ENCODE measurements at places on chromosomes 1 and 21.

DNA sequence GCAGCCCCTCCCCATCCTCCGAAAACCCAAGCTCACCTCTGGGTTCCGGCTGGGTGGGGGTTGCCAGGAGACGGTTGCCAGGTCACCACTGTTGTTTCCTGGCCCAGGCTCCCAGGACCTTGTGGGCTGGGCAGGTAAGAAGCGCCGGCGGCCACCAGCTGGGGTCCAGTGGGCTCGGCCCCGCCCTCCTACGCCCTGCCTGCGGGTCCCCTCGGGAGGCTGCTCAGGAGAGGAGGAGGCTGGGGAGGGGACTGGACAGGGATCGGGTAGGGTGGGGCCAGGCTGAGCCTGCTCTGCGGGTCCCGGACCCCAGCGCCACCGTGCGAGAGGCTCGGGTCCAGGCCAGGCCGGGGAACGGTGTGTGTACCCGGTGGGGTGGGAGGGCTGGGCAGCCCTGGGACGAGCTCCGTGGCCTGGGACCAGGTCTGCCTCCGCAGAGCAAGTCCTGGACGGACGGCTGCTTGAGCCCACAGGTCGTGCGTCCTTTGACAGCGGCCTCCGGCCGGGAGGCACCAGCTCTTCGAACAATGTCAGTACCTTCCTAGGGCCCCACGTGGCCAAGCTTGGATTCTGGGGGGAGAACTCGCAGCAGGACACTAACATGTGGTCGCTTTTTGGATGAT, at the start of gene TTLL10:
TSS of gene TTLL10 (plus strand) at position 88 of the 623 bp plus-strand sequence. CDS start 5,336 bp downstream, outside the sequence.
- DNase-seq, result no peak

GRCh38 chr1:189409774-189410173, 1067.9 kb downstream of the BRINP3 start:
- no peak for DNase-seq

DNA sequence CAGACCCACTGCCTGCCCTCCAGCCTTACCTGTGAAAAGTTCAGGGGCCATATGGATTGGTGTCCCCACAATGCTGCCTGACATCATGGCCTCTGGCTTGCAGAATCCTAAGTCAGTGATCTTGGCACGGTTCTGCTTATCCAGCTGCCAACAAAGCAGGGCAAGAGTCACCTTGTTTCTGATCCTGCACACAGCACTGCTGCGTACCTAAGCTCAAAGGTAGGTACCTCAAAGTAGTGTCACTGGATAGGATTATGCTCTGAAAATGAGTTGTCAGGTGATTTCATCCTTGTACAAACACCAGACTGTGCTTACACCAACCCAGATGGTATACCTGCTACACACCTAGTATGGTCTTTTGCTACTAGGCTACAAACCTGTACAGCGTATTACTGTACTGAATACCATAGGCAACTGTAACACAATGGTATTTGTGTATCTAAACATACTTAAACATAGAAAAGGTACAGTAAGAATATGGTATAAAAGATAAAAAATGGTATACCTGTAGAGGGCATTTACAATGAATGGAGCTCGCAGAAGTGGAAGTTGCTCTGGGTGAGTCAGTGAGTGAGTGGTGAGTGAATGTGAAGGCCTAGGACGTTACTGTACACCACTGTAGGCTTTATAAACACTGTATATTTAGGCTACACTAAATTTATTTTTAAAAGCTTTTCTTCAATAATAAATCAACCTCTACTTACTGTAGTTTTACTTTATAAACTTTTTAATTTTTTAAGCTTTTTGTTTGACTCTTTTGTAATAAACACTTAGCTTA, 29.1 kb upstream of the RBBP5 start:
- DNase-seq, result no peak

DNA sequence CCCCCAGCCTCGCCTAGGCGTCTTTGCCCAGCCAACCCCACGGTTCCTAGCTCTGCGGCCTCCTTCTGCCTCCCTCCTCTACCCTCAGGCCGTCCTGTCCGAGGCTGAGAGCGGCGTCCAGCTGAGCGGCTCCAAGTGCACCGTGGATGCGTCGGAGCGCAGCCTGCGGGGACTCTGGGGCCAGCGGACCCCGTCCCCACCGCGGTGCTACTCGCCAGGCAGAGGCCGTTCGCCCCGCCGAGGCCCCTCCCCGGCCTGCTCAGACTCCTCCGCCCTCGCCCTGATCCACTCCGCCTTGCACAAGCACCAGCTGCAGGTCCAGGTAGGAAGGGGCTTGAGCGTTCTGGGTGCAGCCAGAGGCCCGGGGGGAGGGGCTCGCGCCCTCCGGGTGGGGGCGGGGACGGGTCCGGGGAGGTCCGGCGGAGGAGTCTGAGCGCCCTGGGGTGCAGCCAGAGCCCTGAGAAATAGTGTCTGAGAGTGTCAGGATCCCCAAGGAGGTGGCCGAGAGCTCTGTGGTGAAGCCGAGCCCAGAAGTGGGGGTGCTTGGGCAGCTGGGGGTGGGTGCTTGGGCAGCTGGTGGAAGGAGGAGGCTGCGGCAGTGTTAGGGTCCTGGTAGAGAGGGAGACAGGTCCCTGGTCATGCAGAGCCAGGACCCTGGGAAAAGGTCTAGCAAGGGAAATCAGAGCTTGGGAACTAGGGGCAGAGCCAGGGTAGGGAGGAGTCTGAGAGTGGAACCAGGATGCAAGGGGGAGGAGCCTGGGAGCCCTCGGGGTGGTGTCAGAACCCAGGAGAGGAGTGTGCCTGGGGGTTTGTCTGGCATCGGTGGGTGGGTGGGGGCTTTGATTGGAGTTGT, 3.2 kb upstream of the NBPF3 start:
- DNase-seq, result no peak

DNA sequence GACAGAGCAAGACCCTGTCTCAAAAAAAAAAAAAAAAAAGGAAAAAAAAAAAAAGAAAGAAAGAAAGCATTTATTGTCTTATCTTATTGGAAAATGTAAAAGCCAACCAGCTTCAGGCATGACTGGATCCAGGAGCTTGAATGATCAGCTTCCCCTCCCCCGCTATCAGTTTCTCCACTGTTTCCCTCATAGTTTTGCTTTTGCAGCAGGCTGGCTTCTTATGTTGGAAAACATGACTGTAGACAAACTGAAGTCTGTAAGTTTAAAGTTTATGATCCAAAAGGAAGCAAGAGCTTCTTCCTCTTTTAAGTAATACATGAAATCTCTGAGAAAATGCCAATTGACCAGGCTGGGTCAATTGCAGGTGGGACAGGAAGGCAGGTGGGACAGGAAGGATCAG, 52.2 kb downstream of the FHAD1 start:
- DNase-seq, result peak; percentile 66

GRCh38 chr1:210250998-210251679, 18.5 kb downstream of the SERTAD4 start:
- no peak for DNase-seq

DNA sequence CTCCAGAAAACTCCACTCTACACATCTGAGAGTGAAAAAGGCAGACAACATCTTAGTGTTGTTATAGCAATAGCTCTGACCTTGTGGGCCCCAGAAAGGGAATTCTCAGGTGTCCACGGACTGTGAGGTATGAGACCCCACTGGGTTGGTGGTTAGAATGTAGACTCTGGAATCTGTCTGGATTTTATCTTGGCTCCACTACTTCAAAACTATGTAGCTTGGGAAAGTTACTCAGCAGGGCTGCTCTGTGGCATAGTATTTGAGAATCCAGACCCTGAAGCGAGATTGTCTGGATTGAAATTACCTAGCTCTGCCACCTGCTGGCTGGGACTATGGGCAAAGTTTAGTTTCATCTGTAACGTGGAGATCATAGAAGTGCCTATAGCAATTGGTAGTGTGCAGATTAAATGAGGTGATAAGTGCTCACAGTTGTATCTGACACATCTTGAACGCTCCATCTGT, 25.8 kb downstream of the PRDM2 start:
- DNase-seq, result peak; percentile 13

GRCh38 chr1:111621050-111621449, 1.5 kb downstream of the RAP1A start:
- DNase-seq, result peak; percentile 79

DNA sequence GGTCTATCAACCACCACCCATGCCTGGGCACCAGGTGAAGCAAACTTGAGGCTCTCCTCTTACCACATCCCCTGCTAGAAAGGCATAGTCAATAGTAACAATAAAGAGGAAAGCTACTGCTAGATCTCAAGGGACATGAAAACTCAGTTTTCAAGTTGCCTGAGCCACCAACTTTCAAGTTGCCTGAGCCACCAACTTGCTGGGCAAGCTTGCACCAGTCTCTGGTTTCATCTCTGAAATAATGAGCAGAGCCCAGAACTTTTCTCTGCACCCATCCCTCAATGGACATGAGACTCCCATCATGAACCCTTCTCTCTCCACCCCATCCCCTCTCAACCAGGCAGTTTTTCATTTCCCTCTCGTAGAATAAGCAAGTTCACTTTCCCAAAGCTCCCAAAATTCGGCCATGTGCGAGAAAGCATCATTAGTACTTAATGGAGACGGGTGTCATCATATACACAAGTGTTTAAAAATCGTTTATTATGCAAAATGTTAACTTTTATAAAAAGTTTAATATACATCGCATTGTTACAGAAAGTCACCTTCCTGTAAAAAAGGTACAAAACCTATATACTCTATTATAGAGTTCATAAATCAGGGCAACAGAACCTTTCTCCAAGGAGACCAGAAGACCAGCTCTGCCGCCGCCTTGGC, 1.7 kb downstream of the ID3 start:
- no peak for DNase-seq

DNA sequence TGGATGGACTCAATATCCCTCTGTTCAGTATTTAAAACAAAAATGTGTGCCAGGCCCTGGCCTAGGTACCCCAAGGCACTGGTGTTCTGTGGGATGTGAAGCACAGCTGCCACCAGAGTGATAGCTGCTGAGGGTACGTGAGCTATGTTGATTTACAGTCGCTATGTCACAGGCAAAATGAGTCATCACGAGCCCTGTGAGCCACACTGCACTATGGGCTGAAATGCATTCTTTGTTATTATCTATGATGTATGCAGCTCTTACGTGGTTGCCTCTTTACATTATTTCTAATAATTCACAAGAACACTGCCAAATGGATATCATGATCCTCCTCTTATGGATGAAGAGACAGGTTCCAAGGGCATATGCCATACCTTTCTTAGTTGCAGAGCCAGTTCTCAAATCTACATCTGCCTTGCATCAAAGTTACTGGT, 2.1 kb downstream of the TEX38 start:
- no peak for DNase-seq

DNA sequence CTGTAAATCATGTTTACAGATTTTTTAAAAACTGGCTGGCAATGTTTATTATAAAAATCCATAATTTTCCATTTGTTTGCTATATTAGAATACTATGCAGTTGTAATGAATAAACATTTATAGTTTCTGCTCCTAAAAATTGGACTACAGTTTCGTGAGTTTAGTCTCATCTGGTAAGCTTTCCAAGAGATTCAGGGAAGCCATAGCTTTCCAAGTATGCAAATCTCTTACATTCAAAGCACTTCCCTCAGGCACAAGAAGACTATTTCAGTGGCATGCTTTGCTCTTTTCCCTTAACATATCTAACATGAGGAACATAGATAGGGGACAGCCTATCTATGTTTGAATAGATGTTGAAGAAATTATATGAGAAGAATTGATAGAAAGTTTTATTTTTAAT, 77.2 kb downstream of the ADGRL2 start:
- no peak for DNase-seq

DNA sequence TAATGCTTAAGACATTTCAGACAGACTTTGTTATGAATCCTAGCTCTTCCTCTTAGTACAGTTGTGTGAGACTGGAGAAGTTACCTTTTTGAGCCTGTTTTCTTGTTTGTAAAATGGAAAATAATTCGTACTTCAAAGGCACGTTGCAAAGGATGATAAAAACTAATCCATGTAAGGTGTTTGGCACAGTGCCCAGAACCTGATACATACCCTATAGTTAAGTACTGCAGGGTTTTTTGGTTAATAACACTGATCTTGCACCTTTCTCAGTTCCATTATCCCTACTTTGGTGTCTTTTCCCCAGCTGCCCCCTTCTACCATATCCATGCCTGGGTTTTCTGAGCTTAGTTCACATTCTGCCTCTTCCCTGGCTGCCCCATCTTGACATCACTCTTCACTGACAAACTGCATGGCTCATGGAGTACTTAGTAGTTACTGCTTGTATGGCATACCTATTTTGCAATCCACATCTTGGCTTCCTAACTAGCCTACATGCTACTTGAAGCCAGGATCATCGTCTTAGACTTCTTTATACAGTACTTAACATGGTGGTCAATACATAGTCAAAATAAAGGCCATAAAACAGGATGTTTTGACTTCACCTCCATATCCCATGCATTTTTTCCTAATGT, 10.1 kb downstream of the CCDC185 start:
- DNase-seq, result no peak

DNA sequence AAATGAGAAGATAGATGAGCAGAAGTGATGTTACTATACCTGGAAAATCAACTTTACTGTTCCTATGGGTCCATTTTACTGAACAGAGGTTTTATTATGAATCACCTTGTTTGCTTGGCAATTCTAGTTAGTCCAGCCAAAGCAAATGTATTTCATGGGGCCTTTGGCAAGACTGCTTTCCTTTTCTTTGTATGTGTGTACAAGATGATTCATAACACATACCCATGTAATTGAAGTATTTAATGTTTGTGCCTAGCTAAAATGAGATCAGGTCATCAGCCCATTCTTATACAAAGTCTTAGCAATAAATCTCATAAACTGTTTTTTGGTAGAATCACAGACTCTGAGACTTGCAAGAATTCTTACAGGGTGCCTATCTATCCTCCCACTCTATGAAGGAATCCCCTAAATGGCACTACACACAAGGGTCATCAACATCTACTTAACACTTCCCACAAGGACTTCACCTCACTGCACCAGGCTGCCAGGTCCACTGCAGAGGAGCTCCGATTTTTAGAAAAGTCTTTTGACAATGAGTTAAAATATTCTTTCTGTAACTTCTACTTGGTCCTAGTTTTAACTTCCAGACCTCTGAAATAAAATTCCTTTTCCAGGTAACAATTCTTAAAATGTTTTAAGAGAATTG, 58.5 kb downstream of the LPAR3 start:
- DNase-seq, result no peak

GRCh38 chr1:6646499-6647148, 22.0 kb downstream of the THAP3 start:
- DNase-seq, result peak; percentile 48

GRCh38 chr1:209041927-209042326, 541.6 kb upstream of the CAMK1G start:
- DNase-seq, result peak; percentile 33

DNA sequence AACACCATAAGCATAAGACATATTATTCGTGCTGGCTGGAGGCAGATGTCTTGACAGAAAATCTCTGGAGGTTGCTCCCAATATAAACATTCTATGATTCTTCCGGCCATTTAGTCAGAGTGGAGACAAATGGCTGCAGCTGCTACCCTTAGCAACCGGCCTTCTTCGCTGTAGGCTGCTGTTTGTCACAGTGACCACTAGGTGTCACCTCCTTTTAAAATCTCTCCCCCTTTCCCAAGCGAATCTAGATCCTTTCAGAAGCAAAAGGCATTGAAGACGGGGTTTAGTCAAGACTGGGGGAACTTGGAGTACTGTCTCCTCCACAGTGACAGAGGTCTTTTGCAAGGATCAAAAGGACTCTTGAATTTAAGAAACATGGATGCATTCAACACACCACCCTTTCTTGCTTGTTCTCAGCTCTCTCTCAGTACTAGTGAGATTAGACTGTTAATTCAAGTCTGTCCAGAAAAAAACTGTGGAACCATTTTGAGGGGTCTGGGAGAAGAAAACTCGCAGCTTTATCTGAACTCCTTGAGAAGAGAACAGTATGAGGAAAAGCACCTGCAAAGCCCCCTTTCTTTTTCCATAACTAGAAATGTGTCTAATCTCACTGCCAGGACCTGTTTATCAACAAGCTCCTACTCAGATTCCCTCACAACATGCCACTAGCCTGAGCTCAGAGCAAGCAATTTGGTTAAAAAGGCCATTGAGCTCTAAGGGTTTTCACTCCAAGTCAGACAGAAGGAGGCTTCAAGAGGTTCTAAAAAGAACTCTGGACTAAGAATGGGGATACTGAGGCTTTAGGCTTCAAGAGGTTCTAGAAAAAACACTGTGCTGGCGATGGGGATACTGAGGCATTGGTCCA, 408.3 kb upstream of the PLXNA2 start:
- DNase-seq, result peak; percentile 44

All from inflammatory macrophage treated with lipopolysaccharide for 4 hours (primary cell).